Epithelial cell of alveolus of lung (primary cell): ENCODE measurements at places on chromosomes 4 and X. TPM values are rescaled to one million over a fixed set of nuclear protein-coding genes. Genes with fewer than 3 reads are reported as not detected.

ADRA2C gene
- total RNA-seq, result not detected in 2 replicates

CPE gene
- total RNA-seq, result 39.7 and 42.9 TPM in 2 replicates

NEUROG2 gene
- total RNA-seq, result not detected in 2 replicates

MPC1L gene
- not detected in 2 replicates for total RNA-seq

GUCY1A1 gene
- total RNA-seq, result 0.39 and 4.2 TPM in 2 replicates

EIF2S3 gene
- 163 and 201 TPM in 2 replicates for total RNA-seq

NXF2 gene
- not detected in 2 replicates for total RNA-seq

SMIM43 gene
- total RNA-seq, result 1.3 and 18.8 TPM in 2 replicates

GRIA3 gene
- 0.39 TPM in 1 of 2 replicates, not detected in the other for total RNA-seq

TEX13D gene
- total RNA-seq, result not detected in 2 replicates

TNMD gene
- total RNA-seq, result not detected in 2 replicates

SPACA5 gene
- not detected in 2 replicates for total RNA-seq
